Activated T-cell treated with anti-CD3 and anti-CD28 coated beads, Interleukin-2, amount 50 U/mL, for 1 hour (primary cell): ENCODE measurements at places on chromosomes 13 and 19.

DNA sequence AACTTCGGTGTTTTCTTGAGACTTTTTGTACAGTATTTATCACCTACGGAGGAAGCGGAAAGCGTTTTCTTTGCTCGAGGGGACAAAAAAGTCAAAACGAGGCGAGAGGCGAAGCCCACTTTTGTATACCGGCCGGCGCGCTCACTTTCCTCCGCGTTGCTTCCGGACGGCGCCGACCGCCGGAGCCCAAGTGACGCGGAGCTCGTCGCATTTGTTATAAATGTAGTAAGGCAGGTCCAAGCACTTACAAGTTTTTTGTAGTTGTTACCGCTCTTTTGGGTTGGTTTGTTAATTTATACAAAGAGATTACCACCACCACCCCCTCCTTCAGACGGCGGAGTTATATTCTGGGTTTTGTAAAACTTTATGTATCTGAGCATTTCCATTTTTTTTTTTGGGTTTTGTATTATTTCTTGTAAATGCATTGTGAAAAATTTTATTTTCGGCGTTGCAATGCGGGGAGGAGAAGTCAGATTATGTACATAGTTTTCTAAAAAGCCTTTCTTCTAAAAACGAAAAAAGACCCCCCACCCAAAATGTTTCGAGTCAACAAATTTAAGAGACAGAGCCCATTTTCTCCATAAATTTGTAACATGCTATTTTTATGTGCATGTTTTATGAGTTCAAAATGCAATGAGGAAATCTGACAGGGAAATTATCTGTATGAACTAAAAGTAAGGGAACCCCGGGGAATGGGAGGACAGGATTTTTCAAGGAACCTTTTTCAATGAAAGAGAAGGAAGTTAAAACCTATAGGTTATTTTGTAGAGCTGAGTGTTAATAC lies 2.3 kb downstream of the SOX1 start:
- no peak for DNase-seq

DNA sequence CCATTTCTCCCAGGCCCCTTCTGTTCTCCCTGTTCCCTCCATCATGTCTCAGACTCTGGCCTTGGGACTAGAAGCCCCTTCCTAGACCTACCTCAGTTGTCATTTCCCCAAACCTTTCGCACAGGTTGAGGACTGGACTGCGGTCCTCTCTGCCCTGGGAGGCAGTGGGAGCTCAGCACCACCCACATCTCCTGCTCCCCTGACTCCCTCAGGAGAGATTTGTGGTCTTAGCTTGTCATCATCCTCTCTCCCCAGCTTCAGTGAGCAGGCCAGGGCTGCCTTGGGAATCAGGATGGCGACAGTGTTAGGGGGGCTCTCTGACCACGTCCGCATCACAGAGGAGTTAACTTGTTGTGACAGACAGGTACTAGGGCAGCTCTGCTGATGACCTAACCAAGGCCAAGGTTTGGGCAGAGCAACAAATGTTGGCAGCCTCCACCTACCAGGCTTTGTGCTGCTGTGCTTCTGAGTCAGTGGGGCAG lies 25.6 kb upstream of the RNF17 start:
- no peak for DNase-seq

DNA sequence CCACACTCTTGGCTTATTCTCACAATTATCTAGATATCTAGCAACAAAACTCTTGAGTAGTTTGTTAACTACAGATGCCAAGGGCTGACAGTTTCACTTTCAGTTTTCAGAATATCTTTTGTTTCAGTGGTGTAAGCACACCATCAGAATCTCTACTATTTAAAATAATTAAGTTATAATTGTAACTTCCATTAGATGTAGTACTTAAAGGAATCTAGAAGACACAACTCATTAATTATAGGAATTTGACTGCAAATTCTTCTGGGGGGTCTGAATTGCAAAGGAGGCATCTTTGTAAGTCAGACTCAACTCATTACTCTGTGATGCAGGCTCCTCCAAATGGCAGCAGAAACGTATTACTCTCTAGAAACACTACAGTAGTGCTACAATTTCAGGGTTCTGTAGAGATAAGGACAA lies 44.9 kb upstream of the USPL1 start:
- DNase-seq: no peak

GRCh38 chr13:26618726-26619125 lies 61.2 kb downstream of the WASF3 start:
- DNase-seq: no peak

DNA sequence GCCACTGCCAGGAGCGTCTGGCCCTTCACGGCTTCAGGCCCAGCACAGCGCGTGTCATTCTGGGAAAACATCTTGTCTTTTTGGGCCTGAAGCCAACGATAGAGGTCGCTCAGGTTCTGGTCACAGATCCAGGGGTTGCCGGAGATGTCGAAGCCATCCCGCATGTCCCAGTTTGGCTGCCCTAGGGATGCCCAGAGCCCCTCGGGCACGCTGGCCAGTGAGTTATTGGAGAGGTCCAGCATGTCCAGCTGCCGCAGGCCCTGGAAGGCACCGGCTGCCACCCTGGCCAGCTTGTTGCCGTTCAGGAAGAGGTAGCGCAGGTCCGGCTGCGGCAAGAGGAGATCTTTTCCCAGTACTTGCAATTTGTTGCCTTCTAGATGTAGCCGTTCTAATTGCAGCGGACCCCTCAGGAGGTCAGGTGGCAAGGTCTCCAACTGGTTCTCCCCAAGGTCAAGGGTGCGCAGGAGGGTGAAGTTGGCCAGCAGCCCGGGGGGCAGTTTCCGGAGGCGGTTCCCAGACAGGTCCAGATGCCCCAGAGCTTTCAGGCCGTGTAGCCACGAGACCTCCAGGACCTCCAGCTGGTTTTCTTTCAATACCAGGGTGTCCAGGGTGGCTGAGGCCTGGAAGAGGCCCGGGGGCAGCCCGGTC lies 1.8 kb downstream of the LRG1 start:
- no peak for DNase-seq

GRCh38 chr13:43242040-43242439 lies 218.7 kb downstream of the DNAJC15 start:
- no peak for DNase-seq

DNA sequence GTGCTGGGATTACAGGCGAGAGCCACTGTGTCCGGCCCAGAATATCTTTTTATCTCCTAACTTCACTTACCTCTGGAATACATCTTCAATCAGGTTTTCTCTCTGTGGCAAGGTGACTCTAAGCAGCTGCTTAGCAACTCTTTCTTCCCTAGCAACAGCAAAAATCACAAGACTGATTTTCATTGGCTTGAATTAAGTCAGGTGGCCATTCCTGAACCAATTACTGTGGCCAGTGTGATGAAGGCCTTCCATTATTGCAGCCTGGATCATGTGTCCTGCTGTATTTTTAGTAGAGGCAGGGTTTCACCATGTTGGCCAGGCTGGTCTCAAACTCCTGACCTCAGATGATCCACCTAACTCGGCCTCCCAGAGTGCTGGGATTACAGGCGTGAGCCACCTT lies 9.0 kb upstream of the LTBP4 start:
- no peak for DNase-seq

DNA sequence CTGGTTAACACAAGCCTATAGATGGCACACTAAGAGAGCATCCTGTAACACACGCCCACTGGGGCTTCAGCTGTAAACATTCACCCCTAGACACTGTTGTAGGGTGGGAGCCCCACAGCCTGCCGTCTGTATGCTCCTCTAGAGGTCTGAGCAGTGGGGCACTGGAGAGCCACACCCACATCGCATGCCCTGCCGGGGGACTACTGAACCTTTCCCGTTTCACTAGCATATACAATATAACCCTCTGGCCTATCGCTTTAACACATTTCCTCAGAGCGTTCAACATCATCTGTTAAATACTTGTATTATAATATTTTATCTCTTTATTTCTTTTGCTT lies 73.4 kb downstream of the PCDH9 start:
- no peak for DNase-seq

DNA sequence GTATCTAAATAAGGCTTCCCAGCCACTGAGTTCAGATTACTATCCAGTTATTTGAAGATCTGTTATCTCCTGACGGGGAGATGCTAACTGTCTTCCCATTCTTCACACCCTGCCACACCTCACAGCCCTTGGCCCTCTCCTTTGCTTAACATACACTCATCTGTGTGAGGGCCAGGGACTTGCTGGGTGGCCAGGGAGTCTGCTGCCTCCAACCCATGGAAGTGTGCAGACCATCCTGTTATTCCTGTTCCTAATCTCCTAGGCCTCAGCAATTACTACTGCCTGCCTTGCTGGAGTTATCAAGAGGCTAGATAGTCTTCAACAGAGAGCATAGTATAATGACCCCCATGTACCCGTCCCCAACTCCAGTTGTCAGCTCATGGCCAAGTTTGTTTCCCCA lies 36.2 kb upstream of the GTF3A start:
- DNase-seq: no peak

DNA sequence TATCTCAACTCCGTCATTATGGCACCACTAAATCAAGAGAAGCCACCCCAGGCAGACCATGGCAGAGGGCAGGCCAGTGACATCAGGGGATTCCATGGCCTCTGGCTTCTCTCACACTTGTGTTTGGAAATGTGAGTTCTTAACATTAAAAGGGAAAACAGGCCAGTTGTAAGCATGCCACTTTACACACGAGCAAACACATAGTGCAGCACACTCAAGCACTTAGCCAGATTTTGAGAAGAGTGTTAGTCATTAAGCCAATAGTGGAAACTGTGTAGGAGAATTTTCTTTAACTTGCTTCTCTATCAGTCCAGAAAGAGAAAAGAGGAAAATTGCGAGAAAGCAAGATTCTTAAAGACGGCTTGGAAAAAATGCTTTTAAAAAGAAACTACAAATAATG lies 401.5 kb downstream of the TDRD3 start:
- no peak for DNase-seq

GRCh38 chr19:27746691-27747380 lies 1466.1 kb downstream of the UQCRFS1 start:
- no peak for DNase-seq

- no peak for DNase-seq
Observed at GRCh38 chr13:94664889-94665288, 47.5 kb downstream of the SOX21 start.
